ENCODE measurements at places on chromosomes 2 and 18.

DNA sequence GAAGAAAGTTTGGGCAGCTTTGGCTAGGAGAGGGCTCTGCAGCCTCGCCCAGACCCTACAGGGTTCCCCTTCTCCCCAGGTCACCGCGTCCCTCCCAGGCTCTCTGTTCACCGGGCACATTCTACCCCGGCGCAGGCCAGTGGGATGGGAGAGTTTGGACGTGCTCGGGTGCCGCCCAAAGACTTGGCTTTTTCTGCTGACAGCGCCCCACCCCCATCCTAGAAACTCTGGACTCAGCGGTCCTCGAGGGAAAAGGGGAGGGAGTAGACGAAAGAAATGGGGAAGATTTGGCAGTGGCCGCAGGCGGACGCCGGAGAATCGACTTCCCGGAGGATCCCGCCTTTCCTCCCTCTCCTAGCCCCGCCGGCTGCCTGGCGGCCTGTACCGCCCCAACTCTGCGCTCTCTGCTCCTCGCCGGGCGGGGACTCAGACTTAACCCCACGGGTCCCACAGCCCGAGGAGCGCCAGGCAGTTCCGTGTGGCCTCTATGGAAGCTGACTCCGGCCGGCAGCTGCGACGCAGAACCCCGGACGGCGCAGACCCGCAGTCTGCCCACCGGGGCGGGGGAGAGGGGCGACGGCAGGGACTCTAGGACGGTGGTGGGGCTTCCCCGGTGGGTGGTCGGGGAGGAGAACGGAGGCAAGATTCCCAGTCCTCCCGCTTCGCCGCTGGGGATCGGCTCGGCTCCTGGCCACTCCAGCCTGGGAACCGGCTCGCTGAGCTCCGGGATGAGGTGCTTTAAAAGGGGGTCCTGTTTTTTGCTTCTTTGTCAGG lies 863 bp upstream of the SIX2 start:
- peak; percentile 68 for DNase-seq

- DNase-seq: peak; percentile 57
These were observed 114.4 kb upstream of the HAAO start for GRCh38 chr2:42906557-42907411.

DNA sequence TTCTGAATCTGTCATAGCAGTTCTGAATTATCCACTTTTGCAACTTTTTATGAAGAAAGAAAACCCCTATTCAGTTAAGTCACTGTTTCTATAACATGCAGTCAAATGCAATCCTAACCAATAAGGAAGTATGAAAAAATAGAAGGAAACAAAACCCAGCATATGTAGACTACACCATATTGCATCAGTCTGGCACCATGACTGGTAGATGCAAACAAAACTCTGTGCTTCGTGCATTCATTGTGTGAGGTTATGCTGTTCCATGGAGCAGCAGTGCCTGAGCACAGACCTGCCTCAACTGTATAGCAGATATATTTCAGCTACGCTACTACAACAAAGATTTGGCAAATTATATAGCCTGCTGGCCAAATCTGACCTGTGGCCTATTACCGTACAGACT lies 325.5 kb downstream of the LRP1B start:
- DNase-seq: no peak

GRCh38 chr2:18282026-18282425 lies 278.4 kb downstream of the RDH14 start:
- DNase-seq: no peak

- DNase-seq: peak; percentile 49
These were observed 41.1 kb downstream of the CDK15 start for GRCh38 chr2:201847481-201847880.
